Stimulated activated CD4-positive, alpha-beta T cell treated with anti-CD3 and anti-CD28 coated beads, TNF-alpha, amount 100 ng/mL, for 1 hour (primary cell): ENCODE measurements at places on chromosomes 7 and 10.

DNA sequence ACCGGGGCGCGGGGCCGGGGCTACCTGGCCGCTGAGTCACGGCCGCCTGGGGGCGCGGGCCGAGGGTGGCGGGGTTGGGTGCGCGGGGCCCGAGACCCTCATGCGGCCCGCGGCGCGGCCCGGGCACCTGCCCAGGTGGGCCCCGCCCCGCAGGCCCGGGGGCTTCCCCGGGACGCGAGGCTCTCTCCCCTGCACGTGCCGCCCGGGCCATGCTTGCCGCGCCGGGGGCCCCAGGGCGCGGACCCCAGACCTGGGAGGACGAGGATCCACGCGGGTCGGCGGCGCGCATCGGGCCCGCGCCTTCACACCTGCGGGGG lies 402 bp downstream of the MAFK start:
- no peak for DNase-seq

GRCh38 chr10:53607691-53608090 lies 835.1 kb upstream of the MBL2 start:
- DNase-seq: no peak

DNA sequence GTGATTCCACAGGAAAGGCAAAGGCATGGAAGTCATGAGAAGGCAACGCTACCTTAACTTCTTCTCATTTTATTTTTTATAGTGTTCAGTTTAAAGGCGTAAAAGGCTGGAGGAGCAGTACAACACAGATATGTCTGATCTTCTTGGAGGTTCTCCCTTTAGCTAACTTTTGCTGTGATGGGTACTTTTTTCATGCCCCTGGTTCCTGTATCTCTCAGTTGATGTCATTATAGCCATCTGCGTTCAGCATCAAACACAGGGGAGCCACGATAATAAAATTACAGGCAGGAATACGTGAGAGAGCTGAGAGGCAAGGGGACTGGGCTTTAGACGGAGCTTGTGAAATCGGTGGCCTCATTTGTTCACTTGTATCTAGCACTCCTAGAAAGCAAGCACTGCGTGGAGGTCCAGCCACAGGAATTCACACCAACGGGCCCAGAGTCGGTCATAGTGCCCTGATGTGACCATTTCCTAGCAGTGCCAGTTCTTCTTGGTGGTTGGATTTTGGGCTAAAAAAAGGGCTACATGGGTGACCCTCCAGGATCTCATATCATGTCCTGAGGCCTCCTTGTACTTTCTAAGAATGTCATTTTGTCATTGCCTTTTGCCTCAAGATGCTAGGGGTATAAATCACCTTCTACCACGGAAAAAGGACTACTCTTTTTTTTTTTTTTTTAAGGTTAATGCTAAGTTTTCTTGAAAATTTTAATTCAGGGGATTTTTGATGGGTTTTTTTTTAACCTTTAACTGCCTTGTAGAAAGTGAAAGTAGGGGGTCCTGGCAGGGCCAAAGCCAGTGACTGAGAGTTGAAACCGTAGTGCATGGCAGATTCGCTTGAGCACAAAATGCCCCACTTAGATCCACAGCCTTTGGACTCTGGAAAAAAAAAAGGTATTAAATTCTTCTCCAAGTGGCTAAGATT lies 191.5 kb downstream of the CELF2 start:
- DNase-seq: no peak

DNA sequence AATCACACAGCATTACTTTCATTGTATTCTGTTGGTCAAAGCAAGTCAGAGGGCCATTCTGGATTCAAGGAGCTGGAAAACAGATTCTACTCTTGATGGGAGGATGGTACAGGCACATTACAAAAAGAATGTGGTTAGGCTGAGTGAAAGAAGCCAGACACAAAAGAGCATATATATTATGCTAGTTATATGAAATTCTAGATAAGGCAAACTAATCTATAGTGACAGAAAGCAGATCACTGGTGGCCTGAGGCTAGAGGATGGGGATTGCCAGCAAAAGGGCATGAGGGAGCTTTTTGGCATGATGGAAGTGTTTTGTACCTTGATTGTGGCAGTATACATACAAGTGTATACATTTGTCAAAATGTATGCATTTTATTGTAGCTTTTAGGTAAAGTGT lies 96.8 kb downstream of the SPAG6 start:
- DNase-seq: no peak

DNA sequence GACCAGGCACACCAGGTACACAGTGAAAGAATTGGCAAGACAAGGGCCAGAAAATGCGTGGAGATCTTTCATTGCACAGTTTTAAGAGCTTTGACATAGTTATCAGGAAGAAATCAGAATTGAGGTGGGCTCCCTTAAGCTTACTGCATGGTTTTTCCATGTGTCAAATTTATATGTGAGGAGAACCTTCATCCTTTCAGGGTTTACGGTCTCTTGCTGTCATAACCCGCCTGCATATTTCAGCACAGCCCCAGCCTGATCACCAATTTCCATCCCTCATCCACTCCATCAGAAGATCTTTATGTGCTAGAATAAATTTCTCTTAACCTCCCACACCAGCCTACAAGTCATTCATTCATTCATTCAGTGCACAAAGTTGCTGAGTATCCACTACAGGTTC lies 373.1 kb downstream of the KCNMA1 start:
- DNase-seq: no peak

- no peak for DNase-seq
Observed at GRCh38 chr10:81403451-81403850, 471.5 kb upstream of the NRG3 start.

DNA sequence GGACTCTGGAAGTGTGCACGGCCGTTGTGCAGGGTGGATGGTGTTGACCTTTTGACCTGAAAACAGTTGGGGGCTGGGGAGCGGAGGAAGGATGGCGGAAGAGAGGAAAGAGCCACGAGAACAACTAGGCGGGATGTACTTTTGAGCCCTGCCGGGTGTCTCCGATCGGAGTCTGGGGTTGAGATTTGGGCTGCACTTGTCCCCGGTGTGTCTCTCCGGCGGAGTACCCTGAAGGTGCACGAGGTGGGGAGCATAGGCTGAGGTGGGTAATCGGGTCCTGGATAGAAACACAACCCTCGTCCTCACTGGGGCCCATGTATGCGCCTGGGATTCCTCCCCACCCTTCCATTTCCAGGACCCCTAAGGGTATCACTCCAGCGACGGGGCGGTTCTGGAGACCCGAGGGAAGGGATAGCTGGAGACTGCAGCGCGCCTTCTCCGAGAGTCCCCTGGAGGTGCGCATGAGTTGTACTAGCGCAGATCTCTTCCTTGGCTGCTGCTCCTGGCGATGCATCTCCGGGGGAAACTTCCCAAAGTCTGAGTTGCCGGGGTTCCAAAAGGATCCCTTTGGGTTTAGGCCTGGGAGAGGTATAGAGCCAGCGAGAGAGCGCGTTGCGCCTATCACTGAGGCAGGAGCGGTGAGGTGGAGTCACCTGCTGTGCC lies 4.6 kb upstream of the HMX2 start:
- no peak for DNase-seq

- DNase-seq: no peak
Observed at GRCh38 chr7:16266877-16267276, 154.5 kb downstream of the CRPPA start.

- no peak for DNase-seq
Observed at GRCh38 chr7:91126762-91127161, 137.5 kb upstream of the FZD1 start.

DNA sequence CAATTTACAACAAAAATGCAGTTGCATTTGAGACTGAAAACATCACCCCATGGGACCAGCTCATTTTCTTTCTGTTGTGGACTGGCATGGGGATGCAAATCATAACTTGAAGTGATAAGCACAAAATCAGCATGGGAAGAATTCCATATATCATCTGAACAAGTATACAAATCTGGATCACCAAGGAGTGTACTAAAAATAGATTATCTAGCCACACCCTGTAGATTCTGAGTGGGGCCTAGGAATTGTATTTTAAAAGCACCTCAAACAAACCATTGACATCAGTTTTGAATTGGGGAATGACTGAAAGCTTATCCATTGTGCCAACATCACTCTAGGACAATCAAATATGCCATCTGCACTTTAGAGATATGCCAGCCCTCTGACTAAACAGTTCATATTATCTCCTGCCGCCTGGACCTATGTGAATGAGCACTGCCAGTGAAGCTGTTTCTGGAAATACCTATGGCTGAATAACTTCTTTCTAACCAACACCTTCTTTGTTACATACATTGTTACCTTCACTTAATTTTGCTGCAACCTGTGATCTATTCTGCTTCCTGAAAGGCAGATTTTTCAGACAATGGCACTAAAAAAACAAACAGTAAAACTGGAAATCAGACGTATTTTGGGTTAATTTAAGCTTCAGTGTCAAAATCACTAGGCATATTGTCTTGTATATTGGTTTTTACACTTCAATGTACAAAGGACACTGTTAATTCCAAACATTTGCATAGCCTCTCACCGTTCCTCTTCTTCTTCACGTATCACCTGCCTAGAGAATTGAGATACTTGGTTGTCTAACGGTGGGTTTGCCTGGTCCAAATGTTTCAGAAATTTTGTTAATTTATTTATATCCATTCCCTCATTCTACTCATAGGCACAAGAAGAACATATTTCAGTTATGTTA lies 42.4 kb upstream of the HGF start:
- DNase-seq: no peak

DNA sequence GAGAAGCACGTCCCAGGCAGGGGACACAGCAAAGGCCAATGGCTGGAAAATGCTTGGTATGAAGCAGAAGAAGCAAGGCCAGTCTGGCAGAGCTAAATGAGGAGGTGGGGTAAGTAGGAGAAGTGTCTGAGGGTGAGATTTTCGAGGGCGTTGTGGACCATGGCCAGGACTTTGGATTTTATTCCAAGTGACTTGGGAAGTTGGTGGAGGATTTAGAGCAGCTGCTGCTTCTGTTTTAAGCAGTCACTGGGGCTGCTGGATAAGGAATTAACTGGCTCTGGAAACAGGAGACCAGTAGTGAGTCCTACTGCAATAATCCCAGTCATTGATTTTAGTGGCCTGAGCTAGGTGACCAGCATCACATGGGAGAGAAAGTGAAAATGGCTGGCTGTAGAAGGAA lies 67.6 kb upstream of the GSDME start:
- no peak for DNase-seq

GRCh38 chr10:48765527-48765926 lies 80.9 kb downstream of the WDFY4 start:
- DNase-seq: no peak

DNA sequence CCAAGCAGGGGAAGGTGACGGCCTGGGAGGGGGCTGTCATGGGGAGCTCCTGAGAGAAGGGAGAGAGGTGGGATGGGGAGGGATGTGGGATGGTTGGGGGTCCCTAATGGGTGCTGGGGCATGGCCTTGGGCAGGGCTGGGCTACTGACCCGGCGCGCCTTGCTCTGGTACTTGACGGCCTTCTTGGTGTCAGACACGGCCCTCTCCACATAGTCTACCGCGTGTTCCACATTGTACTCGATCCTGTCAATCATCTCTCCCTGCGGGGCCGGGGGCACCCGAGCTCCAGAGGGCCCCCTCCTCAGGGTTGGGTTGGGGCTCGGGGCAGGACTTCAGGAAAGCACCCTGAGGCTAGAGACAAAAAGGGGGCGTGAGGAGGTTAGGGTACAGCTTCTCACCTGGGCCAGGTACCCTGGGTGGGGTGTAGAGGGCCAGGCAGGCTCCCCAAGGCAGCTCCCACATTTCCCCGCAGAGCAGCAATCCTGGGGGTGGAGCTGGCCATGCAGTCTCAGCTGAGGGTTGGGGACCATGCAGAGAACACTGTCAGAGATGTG lies 17.3 kb downstream of the BUD23 start:
- no peak for DNase-seq

GRCh38 chr10:98269435-98269912 lies 1.5 kb upstream of the LOXL4 start:
- DNase-seq: no peak

- no peak for DNase-seq
Observed at GRCh38 chr7:22566592-22566991, 66.6 kb upstream of the STEAP1B start.

- no peak for DNase-seq
Observed at GRCh38 chr10:88045656-88046415, 182.4 kb downstream of the PTEN start.

DNA sequence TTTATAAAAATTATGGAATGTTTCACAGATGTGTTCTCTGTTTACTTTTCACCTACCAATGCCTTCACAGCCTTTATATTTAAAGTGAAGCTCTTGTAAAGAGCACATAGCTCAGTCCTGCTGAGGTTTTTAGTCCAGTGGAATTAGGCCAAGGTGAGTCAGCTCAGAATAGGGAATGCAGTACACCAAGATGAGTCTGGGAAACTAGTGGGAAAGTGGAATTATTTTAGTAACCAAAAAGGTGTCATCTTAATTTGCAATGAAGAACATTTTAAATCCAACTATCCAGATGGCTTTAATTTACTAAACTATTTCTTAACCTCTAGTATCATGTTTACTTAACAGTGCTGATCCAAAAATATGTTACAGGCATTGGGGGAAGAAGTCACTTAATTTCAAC lies 236.3 kb upstream of the CTBP2 start:
- DNase-seq: no peak

DNA sequence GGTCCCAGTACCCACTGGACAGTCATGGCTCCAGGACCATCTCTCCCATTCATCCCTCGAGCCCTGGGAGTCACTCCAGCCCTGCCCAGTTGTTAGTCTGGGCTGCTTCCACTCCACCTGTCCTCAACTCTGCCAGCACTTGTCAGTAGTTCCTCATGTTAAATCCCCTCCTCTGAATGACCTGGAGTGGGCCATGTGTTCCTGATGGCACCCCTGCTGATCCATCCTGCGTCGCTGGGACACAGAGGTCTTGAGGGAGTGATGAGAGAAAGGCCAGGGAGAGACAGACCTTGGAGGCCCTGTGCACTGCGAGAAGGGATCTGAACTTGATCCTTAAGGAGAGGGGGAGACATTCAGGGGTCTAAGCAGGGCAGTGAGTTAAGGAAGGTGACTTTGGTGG lies 174.9 kb downstream of the GRID1 start:
- no peak for DNase-seq

DNA sequence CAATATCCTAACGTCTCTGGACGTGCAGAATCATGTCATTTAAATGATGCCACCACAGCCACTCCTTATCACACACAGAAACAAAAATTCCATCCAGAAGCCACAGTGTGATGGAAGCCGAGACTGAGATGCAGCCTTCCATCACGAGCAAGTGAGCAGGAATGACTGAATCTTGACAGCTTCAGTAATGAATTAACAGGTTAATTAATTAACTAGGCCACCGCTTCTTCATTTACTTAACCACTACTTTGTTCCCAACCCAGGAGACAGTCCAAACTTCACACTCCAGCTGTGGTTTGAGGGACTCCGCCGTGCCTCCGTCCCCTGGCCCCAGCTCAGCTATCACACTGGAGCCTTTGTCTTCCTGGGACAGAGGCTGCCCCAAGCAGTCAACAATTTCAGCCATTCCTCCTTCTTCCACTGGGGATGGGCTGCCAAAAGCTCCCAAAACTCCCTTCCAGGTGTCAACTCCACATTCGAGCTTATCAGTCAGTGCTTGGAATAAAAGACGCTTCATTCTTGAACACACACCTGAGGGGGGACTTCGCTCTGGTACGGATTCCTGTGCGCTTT lies 65.9 kb downstream of the FGFR2 start:
- DNase-seq: no peak

- no peak for DNase-seq
Observed at GRCh38 chr10:94878649-94879048, 59.8 kb upstream of the CYP2C9 start.

GRCh38 chr7:79968077-79968648 lies 166.5 kb upstream of the GNAI1 start:
- no peak for DNase-seq

- DNase-seq: no peak
Observed at GRCh38 chr10:31204090-31204489, 114.9 kb upstream of the ZEB1 start.
